ENCODE measurements at places on chromosomes 1 and 21.

- no peak for DNase-seq
These were observed 76.5 kb upstream of the WDR26 start for GRCh38 chr1:224510880-224511645.

GRCh38 chr1:63448731-63449246 lies 74.2 kb downstream of the ITGB3BP start:
- no peak for DNase-seq

- DNase-seq, result no peak
These were observed 20.4 kb downstream of the THAP3 start for GRCh38 chr1:6645018-6645417.

DNA sequence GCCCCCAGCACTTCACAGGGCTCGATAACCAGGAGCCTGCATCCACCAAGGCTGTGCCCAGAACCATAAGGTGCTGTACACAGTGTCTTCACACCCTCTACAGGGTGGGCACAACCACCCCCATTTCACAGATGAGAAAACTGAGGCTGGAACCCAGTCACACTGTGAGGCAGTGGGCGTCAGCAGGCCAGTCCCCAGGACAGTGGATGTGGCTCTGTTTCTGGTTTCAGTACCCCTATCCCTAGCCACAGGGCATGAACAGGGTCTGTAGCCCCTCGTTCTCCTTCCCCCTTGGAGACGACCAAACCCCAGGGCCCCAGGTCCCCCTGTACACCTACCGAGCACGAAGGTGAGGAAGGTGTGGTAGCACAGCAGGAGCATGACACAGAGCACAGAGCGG lies 27.6 kb downstream of the TTC39A start:
- no peak for DNase-seq

GRCh38 chr1:235266325-235266724 lies 61.7 kb downstream of the ARID4B start:
- no peak for DNase-seq

DNA sequence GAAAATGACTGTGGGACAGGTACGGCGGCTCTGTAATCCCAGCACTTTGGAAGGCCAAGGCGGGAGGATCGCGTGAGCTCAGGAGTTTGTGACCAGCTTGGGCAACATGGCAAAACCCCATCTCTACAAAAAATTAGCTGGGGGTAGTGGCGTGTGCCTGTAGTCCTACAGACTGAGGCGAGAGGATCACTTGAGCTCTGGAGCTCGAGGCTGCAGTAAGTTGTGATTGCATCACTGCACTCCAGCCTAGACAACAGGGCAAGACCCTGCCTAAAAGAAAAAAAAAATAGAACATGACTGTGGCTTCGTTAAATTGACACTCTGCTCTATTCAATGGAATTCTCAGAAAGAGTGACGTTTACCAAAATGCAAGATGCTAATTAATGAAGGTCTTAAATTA lies 3.9 kb upstream of the DBT start:
- no peak for DNase-seq

GRCh38 chr1:18643154-18644012 lies 12.7 kb downstream of the PAX7 start:
- DNase-seq, result no peak

DNA sequence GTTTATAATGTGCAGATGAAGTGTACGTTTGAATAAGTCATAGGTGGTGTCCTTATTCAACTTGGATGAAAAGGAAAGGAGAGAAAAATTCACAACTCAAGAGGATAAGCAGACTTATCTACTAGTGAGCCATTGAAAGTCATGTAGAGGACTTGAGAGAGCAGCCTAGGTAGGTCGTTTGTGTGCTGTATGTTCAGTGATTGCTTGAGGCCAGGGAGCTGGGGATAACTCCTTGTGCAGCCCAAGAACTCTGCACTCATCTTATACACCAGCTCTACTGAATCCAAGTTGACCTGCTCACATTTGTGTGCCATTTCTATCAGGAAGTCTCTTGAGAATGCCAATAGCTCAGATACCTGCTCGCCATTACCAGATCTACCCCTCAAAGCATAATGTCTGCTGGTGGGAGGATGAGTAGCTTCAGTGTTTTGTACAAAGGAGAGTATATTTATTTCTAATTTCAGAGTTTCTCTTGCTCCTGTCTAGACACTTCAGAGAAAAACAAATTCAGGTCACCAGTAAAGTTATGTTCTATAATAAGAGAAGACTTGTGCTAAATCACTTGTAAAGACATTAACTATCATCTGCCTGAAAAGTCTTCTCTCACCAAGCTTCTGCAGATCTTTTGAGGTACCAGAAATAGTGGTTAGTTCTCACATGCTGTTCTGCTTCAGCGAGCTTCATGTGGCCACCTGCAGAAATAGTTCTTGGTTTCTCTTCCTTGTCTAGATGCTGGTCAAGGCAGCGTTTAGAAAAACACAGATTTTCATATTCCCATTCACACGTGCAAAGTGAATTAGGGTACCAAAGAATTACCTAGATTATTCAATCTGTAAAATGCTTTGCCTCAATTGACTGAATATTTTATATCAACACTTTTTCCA lies 10.8 kb downstream of the S1PR1 start:
- DNase-seq, result no peak

DNA sequence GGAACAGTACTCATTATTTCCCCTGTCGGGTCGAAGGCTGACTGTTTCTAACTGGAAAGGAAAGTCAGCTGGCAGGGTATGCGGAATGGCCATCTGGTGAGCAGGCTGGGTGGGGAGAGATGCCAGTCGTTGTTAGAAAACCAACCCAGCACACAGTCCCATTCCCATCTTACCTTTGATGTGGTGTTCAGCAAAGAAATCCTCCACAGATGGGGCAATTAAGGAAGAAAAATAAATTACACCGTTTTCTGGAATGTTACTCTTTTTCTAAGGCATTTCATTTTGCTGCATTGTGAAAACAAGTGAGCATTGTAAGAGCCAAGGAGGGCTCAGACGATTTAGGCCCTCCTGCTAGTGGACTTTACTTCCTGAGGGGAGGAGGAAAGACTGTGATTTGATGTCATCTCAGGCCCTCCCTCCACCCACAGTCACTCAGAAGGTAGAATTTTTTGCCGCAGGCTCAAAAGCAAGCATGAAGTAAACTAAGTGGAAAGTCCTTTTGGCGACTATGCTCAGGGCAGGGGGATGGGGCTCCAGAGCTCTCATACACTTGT lies at the start of gene SLC16A4:
TSS of gene SLC16A4 (minus strand) at position 335 of the 554 bp plus-strand sequence. CDS start 1,703 bp downstream, outside the sequence.
- DNase-seq, result no peak

DNA sequence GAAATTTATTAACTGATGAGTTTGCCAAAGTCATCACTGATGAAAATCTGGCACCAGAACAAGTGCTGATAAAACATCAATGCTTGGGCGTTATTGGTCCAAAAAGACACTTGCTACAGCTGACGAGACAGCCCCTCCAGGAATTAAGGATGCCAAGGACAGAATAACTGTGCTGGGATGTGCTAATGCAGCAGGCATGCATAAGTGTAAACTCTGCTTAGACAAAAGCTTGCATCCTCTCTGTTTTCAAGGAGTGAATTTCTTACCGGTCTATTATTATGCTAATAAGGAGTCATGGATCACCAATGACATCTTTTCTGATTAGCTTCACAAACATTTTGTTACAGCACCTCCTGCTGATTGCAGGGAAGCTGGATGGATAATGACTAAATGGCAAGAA lies 402.0 kb downstream of the LTN1 start:
- no peak for DNase-seq

DNA sequence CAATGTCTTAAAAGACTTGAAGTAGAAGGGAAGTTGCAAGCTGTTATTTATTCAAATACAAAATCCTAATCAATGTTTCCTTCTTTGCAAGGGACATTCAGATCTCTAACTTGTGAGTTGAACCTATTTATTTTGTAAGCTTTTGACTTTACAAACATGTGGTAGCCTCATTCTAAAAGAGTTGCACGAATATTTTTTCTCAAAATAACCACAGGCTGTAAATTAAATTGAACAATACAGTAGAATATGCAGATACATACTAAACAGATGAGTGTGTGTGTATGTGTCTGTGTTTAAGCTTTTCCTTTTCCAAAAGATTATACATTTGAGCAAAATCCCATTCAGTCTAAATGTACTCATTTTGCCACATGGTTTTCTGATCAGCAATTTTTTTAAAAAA lies 4.8 kb upstream of the DYNLT5 start:
- DNase-seq, result no peak

- no peak for DNase-seq
These were observed 44.1 kb downstream of the SLC66A1 start for GRCh38 chr1:19356266-19356665.

DNA sequence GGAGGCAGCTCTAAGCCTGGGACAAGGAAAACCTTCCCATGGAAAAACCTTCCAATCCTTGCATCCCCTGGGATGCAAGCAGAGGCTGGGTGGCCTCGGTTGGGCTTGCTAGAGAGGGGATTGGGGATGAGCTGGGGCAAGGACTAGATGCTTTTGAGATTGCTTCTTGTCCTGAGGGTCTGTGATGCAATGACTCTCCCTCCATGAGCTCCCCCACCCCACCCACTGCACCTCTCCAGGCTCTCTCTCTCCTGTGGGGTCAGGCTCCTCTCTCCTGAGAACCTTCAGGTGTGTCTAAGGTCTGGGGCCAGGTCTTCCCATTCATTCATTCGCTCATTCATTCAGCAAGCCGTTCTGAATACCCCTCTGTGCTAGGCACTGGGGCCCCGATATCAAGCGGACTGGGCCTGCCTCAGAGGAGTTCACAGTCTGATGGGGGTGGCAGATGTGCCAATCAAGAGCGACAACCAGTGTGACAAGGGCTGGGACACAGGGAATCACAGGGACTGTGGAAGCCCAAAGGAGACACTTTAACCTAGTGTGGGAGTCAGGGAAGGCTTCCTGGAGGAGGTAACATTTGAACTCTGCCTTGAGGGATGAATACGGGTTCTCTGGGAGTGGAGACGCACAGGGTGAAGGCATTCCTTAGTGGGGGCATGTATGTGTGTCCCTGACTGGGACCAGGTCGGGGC lies 6.5 kb downstream of the LDLRAD1 start:
- no peak for DNase-seq

- DNase-seq, result no peak
These were observed 491 bp upstream of the RAP1A start for GRCh38 chr1:111618961-111619634.

GRCh38 chr1:91730801-91731732 lies 154.9 kb downstream of the TGFBR3 start:
- DNase-seq, result no peak

- no peak for DNase-seq
These were observed 6.2 kb upstream of the SLC5A9 start for GRCh38 chr1:48216313-48216712.

- DNase-seq, result no peak
These were observed 160.9 kb downstream of the PTPRU start for GRCh38 chr1:29397256-29397590.

DNA sequence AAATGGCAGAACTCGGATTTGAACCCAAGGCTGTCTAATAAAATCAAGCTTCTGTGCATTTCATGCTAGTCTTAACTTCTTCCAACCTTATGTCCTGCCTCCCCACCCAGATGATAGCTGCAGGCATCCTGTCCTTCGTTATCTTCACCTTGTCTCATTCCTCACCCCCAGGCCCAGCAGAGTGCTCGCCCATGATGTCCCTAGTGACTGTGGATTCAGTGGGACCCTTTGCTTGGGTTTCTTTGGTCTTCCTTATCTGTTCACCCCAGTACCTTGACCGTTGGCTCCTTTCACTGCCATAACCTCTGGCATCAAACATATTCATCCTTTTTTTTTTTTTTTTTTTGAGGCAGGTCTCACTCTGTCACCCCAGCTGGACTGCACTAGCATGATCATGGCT lies 5.6 kb upstream of the BSDC1 start:
- no peak for DNase-seq

DNA sequence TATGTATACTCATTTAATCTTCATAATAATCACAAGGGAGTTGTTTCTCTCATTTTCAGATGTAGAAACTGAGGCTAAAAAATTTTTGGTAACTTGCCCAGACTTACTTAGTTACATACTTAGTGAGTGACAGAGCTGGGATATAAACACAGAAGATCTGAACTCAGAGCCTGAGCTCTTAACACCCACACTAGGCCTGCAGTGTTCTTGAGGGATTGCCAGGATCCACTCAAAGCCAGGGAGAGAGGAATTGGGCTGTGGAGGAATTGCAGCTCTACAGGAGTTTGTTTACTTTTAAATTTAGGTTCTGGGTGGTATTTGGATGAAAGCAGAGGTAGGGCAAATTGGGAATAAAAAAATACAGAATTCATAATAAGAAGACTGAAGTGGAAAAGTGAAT lies 515.1 kb upstream of the PLXNA2 start:
- DNase-seq, result no peak

DNA sequence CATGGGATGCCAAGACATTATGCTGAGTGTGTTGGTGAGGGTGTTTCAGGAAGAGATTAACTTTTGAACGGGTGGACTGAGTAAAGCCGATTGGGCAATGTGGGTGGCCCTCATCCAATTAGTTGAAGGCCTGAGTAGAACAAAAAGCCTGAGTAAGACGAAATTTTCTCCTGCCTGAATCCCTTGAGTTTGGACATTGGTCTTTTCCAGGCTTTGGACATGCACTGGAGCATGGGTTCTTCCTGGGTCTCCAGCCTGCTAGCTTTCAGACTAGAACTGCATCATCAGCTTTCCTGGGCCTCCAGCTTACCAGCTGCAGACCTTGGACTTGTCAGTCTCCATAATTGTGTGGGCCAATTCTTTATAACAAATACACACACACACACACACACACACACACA lies 63.6 kb downstream of the NIBAN1 start:
- DNase-seq, result no peak

GRCh38 chr1:29033829-29034466 lies 89.8 kb downstream of the TMEM200B start:
- DNase-seq, result no peak

- no peak for DNase-seq
These were observed 24.1 kb downstream of the KCNJ15 start for GRCh38 chr21:38280867-38281266.

DNA sequence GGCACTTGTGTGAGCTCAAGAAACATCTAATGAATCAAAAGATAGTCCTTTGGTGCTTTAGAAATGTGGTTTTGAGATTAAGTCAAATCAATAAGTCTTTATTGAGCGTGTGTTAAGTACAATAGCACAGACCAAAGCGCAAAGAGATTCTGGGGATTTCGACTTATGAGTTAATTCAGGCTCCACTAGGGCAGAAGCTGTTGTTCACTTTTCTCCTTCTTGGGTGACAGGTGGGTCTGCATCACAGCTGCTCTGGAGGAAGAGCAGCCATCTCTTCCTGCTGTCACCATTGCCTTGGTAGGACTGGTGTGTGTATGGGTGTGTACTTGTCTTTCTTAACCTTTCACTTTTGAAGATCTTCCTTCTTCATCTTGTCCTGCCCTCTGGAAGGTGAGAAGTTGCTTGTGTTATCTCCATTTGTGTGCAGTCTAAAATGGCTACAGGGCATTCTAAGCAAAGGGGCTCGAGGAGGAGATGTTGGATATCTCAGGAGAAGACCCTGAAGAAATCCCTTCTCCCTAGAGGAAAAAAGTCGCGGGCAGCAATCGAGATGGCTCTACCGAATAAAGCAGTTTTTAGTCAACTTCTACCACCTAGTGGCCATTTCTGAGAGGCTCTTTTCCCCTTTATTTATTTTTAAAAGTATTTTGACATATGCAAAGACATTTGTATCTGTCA lies 22.9 kb upstream of the DISC1 start:
- no peak for DNase-seq

- DNase-seq, result no peak
These were observed 45.3 kb upstream of the MCOLN3 start for GRCh38 chr1:85093644-85094043.

Data from mesothelial cell of epicardium (in vitro differentiated cells).